T follicular helper cell (primary cell): ENCODE measurements at places on chromosomes 11 and 22.

DNA sequence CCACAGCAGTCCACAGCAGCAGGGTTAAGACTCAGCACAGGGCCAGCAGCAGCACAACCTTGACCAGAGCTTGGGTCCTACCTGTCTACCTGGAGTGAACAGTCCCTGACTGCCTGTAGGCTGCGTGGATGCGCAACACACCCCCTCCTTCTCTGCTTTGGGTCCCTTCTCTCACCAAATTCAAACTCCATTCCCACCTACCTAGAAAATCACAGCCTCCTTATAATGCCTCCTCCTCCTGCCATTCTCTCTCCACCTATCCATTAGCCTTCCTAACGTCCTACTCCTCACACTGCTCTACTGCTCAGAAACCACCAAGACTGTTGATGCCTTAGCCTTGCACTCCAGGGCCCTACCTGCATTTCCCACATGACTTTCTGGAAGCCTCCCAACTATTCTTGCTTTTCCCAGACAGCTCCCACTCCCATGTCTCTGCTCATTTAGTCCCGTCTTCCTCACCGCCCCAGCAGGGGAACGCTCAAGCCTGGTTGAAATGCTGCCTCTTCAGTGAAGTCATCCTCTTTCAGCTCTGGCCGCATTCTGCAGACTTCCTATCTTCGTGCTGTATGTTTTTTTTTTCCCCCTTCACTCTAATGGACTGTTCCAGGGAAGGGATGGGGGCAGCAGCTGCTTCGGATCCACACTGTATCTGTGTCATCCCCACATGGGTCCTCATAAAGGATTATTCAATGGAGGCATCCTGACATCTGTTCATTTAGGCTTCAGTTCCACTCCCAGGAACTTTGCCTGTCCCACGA is 3.3 kb downstream of the IL18BP start:
- no peak for DNase-seq

DNA sequence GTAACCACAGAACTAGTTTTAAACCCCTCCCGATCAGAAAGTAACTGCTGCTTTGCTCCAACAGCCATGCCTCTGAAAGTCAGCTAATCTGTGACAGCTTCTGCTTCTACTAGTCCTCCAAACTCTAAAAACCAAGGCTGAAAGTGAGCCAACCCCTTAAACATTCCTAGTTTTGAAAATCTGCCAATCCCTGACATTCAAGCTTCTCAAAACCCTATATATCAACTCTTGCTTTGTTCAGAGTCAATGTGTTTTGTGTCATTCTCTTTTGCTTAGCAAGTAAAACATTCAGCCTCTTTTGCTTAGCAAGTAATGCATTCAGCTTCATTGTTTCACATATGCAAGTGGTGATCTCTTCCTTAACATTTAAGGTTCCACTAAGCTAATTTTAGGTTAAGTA is 56.9 kb downstream of the ATG16L2 start:
- no peak for DNase-seq

- DNase-seq = no peak
Observed at GRCh38 chr11:63564784-63565350, 1.7 kb upstream of the PLAAT2 start.

DNA sequence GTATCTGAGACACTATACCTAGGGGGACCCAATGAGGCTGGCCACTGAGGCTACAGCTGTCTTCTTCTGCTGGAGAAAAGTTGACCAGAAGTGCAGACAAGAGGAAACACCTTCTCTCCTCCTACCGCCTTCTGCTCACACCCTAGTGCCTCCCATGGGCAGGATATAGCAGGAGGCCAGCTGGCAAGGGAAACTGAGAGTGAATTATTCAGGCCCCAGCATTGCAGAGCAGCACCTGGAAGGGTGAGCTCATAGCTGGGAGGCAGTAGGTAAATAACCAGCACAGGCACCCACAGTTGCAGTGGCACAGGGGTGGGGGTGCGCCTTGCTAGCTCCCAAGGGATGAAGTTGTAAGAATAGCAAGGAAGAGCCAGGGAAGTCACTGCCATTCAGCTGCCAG is 267.4 kb upstream of the NCAM1 start:
- no peak for DNase-seq

DNA sequence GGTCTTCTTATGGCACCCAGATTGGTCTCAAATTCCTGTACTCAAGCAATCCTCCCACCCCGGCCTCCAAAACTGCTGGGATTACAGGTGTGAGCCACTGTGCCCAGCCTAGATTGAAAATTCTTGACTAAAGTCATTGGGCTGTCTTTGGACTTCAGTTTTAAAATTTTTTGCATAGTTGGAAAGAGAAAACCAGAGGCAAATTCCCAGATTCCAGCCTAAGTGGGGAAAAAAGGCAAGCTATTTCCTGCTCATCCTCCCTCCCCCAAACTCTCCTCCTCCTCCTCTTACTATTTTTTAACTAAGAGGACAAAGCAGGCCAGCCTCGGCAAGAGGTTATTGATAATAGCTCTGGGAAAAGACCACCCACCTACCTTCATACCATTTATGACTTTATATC is 78.6 kb upstream of the CLMP start:
- DNase-seq = no peak

DNA sequence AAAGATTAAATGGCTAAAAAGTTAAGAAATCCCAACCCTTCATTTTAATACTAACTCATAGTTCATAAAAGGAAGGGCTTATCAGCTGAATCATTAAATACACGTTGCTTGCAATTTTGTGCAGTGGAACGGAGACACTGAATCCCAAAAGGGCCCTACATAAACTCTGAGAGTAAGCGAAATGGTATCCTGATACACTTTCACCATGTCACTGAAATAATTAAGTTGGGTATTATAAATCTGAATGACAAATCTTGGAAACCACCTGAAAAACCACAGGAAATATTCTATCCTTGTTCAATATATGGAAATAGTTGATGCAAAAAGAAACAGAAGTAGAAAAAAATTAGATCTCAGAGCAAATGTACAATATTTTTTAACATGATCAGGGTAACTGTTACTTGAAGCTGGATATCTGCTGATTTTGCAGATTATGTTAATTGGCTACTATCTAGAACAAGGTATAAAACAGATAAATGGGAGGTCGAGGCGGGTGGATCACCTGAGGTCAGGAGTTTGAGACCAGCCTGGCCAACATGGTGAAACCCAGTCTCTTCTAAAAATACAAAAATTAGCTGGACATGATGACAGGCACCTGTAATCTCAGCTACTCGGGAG is 55.1 kb downstream of the MAML2 start:
- DNase-seq = no peak

GRCh38 chr22:26476705-26477340 is 6.8 kb downstream of the HPS4 start:
- DNase-seq = no peak

GRCh38 chr22:21450320-21450831 is 16.8 kb upstream of the TMEM191C start:
- DNase-seq = no peak

- no peak for DNase-seq
Observed at GRCh38 chr22:47067321-47067890, 305.0 kb downstream of the TBC1D22A start.

DNA sequence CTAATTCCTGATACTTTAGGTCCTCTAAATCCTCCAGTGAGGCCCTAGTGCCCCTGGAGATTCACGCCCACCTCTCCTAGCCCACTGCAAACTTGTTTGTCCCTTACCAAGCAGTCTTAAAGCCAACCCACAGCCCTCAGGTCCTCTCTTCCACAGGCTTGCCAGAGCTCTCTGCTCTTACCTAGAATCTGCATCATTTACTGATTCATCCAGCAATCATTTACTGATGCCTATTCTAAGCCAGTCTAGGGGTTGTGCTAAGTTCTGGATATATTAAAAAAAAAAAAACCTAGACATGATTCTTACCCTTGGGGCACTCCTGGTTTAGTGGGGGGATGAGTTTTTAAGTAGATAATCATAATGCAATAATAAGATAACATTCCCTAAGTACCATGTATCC is 43.0 kb upstream of the PLET1 start:
- DNase-seq = no peak

GRCh38 chr11:103980108-103980507 is 56.3 kb upstream of the DDI1 start:
- no peak for DNase-seq

GRCh38 chr22:26122920-26123468 is 46.3 kb upstream of the SEZ6L start:
- no peak for DNase-seq

DNA sequence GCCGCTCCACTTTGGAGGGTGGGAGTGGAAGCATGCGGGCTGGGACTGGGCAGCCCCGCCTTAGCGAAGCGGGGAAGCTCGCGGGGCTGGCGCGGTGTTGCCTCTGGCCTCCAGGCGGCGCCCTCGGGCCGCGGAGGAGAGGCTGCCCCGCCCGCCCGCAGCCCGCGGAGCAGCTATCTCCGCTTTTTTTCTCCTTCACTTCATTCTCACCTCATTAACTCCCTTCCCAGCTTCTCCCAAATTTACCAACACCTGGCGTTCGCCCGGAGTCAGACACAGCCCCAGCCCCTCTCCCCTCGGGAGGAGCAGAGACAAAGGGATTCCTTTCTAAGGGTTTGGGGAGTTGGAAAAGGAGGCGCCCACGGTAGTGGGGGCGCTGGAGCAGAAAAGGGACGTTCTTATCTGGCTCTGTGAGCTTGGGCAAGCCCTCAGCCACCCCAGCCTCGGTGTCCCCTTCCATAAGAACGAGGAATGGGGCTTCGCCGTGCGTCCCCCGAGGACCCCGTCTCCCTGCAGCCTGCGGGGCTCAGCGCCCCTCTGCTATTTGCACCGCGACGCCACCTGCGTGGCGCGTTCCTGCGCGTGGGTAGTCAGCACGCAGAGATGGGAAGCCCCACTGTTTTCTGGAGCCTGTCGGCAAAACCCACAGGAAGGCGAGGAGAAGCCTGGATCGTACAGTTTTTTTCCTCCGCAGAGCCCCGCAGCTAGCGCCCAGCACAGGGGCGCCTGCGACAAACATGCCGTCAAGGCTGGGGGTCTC is 1.5 kb upstream of the WNT11 start:
- DNase-seq = peak; percentile 61

GRCh38 chr11:123272565-123272964 is 77.5 kb upstream of the CLMP start:
- DNase-seq = no peak

GRCh38 chr11:126172596-126173038 is 38.8 kb downstream of the RPUSD4 start:
- no peak for DNase-seq

- DNase-seq = no peak
Observed at GRCh38 chr11:74612877-74613276, 20.5 kb downstream of the POLD3 start.

GRCh38 chr11:69854713-69855112 is 35.5 kb upstream of the FGF3 start:
- no peak for DNase-seq

DNA sequence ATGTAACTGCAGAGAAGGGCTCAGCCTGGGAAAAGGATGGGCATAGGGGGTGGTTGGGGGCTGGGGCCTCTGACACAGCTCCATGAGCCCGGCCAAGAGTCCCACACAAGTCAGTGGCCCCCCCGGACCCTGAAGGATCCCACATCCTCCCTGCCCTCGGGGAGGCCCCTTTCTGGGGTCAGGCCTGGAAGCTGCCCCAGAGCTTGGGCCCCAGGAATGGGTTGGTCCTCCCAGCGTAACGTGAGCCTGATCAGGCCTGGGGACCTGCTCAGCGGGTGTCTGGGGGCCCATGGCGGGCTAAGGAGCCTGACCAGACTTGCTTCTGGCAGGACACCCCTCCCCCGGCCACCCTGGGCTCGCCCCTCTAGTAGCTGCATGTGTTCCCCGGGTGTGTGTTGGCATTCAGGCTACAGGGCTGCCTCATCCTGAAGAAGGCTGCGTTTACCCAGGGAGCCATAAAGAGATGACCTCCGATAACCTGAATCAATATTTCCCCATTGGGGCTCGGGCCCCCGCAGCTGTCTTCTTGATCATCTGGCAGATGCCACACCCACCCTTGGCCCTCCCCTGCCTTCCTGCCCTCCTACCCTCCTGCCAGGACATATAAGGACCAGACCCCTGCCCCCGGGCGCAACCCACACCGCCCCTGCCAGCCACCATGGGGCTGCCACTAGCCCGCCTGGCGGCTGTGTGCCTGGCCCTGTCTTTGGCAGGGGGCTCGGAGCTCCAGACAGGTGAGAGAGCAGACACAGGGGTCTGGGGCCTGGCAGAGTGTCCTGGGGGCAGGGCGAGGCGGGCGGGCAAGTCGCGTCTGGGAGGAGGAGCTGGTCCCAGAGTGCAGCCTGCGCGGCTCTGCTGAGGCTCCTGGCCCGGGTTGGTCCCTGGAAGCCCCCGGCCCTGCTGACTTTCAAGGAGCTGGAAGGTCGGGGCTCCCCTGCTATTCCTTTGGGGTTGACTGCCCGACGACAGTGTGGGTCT is at the start of gene MUC2:
Gene MUC2, plus strand, starts transcription at position 631 of the 978 bp plus-strand sequence.
- DNase-seq = no peak

DNA sequence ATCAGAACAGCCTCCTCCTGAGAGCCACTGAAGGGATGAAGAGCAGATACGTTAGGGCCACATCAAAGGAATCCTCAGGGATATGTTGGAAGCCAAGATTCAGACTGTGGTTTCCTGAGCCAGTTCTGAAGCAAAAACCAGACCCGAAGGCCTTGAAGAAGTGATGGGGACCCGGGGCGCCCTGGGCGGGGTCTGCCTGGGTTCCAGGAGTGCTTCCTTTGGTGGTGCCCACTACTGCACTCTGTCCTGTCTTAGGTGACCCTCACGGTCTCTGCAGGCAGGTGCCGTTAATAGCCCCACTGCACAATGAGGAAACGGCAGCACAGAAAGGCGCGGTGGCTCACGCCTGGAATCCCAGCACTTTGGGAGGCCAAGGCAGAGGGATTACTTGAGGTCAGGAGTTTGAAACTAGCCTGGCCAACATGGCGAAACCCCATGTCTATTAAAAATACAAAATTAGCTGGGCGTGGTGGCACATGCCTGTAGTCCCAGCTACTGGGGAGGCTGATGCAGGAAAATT is 12.9 kb upstream of the SH3BP1 start:
- DNase-seq = no peak

DNA sequence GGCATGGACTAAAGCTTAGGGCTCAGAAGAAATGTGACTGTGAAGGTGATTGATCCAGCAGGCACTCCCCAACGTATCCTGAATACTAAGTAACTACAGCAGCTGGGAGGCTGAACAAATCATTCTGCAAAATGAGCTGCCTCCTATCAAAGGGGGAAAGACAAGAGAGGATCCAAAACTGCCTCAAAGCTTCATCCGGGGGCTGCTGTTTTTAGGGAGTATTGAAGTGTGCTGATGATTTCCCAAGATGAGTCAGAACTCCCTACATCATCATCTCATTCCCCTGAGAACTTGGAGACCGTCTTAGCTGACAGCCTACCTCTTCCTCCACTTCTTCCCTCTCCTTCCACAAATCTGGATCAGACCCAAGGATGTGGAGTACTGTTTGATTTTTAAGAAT is 108.4 kb upstream of the GRAMD1B start:
- no peak for DNase-seq
